ENCODE measurements at places on chromosomes 12 and 14.

DNA sequence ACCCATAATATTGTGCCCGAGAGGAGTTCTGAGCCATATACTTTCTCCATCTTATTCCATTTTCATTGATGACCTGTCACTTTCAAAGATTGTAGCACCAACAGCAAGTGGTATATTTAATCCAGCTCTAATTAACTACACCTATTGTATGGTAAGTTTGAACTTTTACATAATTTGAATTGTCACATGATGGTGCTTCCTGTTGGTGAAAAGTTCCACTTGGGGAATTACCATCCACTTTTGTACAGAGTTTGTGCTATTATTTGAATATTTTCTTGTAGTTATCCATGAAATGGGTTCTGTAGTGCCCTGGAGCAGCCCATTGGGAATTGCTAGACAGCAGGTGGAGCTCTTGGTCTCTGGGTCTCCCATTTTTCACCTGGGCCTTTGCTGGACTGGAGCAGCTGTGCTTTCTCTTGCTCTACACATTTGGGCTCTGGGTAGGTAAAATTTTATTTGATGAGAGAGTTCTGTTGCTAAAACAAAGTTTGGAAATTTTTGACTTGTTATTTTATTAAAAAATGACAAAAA, 3.0 kb downstream of the SMCO3 start:
- H3K36me3 ChIP-seq, result no peaks in the 10 kb centered on the region
- H3K27me3 ChIP-seq, result no peaks in the 10 kb centered on the region
- H3K4me1 ChIP-seq, result peaks cover 12% of the 10 kb centered on the region
- no peak overlapping the region for H3K4me3 ChIP-seq
- DNase-seq, result no peak
- H3K27ac ChIP-seq, result no peak overlapping the region

DNA sequence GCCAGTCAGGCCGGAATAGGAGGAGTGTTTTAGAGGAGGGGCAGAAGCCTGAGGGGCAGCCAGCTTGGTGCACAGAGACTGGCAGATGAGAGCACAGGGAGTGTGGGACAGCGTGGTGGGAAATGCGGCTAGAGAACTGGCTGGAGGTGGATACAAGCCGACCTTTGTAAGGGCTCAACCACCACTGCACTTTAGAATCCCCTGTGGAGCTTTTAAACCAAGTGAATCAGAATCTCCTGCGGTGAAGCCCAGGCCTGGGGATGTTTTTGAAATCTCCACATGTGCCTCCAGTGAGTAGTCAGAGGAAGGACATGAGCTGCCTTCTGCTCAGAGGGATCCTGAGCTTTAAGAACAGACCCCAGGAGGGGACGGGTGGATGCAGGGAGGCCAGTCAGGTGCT, 10.9 kb upstream of the PCED1B start:
- no peaks in the 10 kb centered on the region for H3K4me1 ChIP-seq
- no peak for DNase-seq
- no peak overlapping the region for H3K4me3 ChIP-seq
- no peak overlapping the region for H3K27ac ChIP-seq
- no peaks in the 10 kb centered on the region for H3K27me3 ChIP-seq
- no peaks in the 10 kb centered on the region for H3K36me3 ChIP-seq

DNA sequence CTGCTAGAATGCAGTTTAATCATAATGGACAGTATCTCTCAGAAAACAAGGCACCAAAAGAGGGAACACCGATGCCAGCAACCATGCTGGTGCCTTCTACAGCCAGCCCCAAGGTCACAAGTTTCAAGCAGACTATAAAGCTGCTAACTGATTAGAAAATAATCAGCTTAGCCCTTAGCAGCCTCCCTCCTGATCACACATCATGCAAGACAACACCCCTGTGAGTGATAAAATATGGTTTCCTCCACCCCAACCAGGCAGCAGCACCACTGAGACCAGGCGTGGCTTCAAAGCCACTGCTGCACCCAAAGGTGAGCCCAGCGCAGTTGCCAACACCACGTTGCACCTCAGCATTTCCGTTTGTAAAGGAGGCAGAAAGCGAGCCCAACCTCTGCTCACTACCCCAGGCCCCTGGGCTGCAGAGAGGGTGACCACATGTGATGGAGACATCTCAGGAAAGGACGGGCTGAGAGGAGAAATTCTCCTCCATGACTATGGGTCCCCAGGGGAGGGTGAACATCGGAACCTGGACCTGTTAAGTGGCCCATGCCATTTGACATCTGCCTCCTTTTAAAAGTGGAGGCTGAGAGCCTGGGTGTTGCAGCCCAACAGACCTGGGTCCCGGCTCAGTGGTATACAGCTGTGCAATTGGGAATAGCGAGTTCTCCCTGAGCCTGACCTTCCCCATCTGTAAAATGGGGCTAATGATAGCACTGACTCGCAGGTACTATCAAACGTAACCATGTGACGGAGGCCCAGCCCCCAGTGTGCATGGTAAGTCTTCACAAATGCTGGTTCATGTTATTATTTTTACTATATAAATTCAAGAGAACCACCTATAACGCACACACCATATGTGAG, 11.5 kb downstream of the ZFP36L1 start:
- peak overlapping the region; percentile 2 for H3K4me3 ChIP-seq
- no peaks in the 10 kb centered on the region for H3K27me3 ChIP-seq
- peaks cover 91% of the 10 kb centered on the region for H3K4me1 ChIP-seq
- H3K36me3 ChIP-seq, result no peaks in the 10 kb centered on the region
- H3K27ac ChIP-seq, result peak overlapping the region; percentile 58

- no peak overlapping the region for H3K4me3 ChIP-seq
- no peaks in the 10 kb centered on the region for H3K36me3 ChIP-seq
- no peak overlapping the region for H3K27ac ChIP-seq
- peaks cover 6% of the 10 kb centered on the region for H3K27me3 ChIP-seq
- DNase-seq, result no peak
Observed at GRCh38 chr12:56086096-56086495, 6.1 kb downstream of the ERBB3 start.

GRCh38 chr14:101986953-101987352, 22.6 kb downstream of the DYNC1H1 start:
- no peaks in the 10 kb centered on the region for H3K4me1 ChIP-seq
- no peak overlapping the region for H3K27ac ChIP-seq
- DNase-seq, result no peak
- H3K4me3 ChIP-seq, result no peak overlapping the region
- no peaks in the 10 kb centered on the region for H3K27me3 ChIP-seq

- no peaks in the 10 kb centered on the region for H3K27me3 ChIP-seq
- H3K4me3 ChIP-seq, result no peak overlapping the region
- no peak for DNase-seq
- no peak overlapping the region for H3K27ac ChIP-seq
Observed at GRCh38 chr14:92481386-92481785, 32.2 kb upstream of the RIN3 start.

GRCh38 chr14:49303946-49304516, 282.1 kb downstream of the RPS29 start:
- DNase-seq, result no peak
- no peaks in the 10 kb centered on the region for H3K27me3 ChIP-seq
- H3K4me1 ChIP-seq, result no peaks in the 10 kb centered on the region
- H3K4me3 ChIP-seq, result no peak overlapping the region

GRCh38 chr12:4276524-4277204, 3.1 kb downstream of the CCND2 start:
- H3K4me1 ChIP-seq, result peaks cover 68% of the 10 kb centered on the region
- H3K4me3 ChIP-seq, result peak overlapping the region; percentile 96
- no peaks in the 10 kb centered on the region for H3K27me3 ChIP-seq
- DNase-seq, result peak; percentile 88

DNA sequence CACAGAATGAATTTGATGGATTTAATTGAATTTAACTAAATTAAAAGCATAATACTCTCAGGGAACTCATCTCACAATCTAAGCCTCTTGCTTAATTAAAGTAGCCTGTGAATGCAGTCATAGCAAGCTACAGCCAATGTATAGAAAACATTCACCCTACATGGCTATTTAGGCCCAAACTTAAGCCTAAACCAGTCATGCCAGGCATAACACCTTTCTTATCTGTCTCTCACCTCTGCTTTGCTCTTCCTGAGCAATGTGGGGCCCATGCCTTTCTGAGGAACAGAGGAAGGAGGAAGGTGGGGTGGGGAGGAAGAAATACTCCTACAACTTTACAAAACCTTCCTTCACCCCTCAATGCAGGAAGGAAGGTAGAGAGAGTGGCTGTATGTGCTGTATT, 29.1 kb downstream of the IFNG-AS1 start:
- DNase-seq, result no peak
- H3K4me1 ChIP-seq, result no peaks in the 10 kb centered on the region
- no peak overlapping the region for H3K4me3 ChIP-seq
- no peaks in the 10 kb centered on the region for H3K36me3 ChIP-seq

- no peak for DNase-seq
- H3K27ac ChIP-seq, result peak overlapping the region; percentile 95
- no peak overlapping the region for H3K4me3 ChIP-seq
- peaks cover 62% of the 10 kb centered on the region for H3K4me1 ChIP-seq
Observed at GRCh38 chr12:100268835-100269564, 2.0 kb downstream of the SCYL2 start.

DNA sequence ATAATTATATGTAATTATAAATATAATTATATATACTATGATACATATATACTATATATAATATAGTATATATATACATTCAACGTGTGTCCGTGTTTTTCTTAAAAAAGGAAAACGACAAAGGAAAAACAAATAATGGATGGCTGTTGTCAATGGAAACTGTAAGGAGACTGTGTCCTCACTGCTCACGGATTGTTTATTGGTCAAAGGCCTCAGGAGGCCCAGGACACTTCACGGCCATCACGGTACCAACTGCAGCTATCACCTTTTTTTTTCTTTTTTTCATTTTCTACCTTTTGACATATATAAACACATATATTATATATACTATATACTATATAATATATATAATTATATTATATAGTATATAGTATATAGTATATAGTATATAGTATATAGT, 113.4 kb downstream of the SPTSSA start:
- no peak for DNase-seq
- no peaks in the 10 kb centered on the region for H3K4me1 ChIP-seq
- no peak overlapping the region for H3K4me3 ChIP-seq
- H3K36me3 ChIP-seq, result no peaks in the 10 kb centered on the region

DNA sequence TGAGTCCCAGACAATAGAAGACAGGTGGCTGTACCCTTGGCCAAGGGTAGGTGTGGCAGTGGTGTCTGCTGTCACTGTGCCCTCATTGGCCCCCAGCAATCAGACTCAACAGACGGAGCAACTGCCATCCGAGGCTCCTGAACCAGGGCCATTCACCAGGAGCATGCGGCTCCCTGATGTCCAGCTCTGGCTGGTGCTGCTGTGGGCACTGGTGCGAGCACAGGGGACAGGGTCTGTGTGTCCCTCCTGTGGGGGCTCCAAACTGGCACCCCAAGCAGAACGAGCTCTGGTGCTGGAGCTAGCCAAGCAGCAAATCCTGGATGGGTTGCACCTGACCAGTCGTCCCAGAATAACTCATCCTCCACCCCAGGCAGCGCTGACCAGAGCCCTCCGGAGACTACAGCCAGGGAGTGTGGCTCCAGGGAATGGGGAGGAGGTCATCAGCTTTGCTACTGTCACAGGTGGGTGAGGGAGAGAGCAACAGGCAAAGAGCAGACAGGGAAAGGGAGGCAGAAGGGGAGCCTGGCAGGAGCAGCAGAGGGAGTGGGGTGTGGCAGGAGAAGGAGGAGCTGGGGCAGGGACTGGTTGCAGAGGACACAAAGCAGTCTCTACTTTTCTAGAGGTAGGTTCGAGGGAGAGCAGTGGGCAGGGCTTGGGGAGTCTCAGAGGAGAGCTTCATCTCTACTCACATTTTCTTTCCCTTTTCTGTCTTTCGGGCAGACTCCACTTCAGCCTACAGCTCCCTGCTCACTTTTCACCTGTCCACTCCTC, 452 bp downstream of the INHBE start:
- DNase-seq, result no peak
- no peak overlapping the region for H3K4me3 ChIP-seq
- H3K27me3 ChIP-seq, result no peaks in the 10 kb centered on the region
- no peak overlapping the region for H3K27ac ChIP-seq
- H3K4me1 ChIP-seq, result peaks cover 15% of the 10 kb centered on the region

DNA sequence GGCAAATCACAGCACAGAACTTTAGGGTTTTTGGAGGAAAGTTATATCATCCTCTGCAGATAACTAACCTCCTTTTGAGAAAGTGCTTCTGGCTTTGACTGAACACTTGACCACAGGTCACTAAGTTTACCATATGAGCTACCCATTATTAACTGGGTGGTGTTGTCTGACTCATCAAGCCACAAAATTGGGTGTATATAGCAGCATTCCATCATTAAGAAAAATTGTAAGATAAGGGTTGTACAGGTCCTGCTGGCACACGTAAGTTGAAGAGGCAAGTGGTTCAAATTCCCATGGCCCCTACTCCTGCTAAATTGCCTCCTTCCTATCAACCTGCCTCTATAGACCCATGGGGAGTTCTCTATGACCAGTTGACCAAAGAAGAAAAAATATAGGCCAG, 39.5 kb downstream of the L2HGDH start:
- no peaks in the 10 kb centered on the region for H3K4me1 ChIP-seq
- H3K27me3 ChIP-seq, result no peaks in the 10 kb centered on the region
- no peaks in the 10 kb centered on the region for H3K36me3 ChIP-seq
- no peak overlapping the region for H3K4me3 ChIP-seq
- no peak for DNase-seq
- H3K27ac ChIP-seq, result no peak overlapping the region

DNA sequence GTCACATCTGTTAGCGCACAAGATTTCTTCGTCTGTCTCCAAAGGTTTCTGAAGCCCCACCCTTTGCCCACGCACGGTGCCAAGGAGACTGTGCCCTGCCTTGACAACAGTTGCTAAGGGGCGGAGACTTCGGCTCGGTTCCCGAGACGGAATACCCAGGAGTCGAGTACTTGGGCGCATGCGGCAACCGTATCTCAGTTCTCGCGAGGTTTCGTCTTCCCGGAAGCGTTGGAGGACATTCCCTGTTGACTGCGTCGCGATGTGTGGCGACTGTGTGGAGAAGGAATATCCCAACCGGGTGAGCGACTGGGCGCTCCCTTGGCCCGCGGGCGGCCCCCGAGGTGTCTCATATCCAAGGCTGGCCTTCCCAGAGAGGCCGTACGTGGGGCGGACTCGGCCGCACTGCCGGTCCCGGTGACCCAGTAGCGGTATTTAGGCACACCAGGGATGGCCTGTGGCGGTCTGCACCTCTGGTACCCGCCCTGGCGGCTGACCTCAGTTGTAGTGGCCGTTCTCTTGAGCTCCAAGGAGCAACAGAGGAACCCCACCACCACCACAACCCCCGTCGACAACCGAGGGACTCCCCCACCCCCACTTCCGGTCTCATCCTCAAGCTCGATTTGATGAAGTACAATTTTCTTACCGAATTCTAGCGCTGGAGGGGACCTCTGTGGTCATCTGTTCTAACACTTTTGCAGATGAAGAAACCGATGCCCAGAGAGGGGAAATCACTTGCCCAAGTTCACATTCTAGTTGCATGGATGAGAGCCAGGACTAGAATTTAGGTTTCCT, at the start of gene CHURC1:
Gene CHURC1, plus strand, starts transcription at position 219 of the 792 bp plus-strand sequence. Its CDS starts 41 bp downstream, at position 260.
- DNase-seq, result peak; percentile 97
- H3K27ac ChIP-seq, result peak within 1 kb of the TSS; percentile 100
- H3K27me3 ChIP-seq, result no peaks in the 10 kb centered on the region
- H3K4me3 ChIP-seq, result peak within 1 kb of the TSS; percentile 99

GRCh38 chr12:122499991-122500684, 594 bp downstream of the ZCCHC8 start:
- H3K4me1 ChIP-seq, result peaks cover 46% of the 10 kb centered on the region
- H3K27me3 ChIP-seq, result no peaks in the 10 kb centered on the region
- DNase-seq, result peak; percentile 54
- peaks cover 15% of the 10 kb centered on the region for H3K36me3 ChIP-seq
- peak overlapping the region; percentile 92 for H3K27ac ChIP-seq
